Suppressor macrophage (primary cell): ENCODE measurements at places on chromosomes 3 and 15.

DNA sequence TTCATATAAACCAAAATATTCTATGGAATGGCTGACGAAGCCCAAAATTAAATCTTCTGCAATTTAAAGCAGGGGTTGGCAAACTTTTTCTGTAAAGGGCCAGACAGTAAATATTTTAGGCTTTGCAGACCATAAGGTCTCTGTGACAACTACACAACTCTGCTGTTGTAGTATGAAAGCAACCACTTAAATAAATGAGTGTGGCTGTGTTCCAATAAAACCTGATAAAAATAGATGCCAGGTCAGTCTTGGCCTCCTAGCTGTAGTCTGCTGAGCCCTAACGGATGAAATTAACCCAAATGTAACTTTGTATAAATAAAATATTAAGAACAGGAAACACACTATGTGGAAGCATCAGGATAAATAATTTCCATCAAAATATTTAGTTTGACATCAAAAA, 104.2 kb downstream of the FBXL22 start:
- DNase-seq, result no peak

DNA sequence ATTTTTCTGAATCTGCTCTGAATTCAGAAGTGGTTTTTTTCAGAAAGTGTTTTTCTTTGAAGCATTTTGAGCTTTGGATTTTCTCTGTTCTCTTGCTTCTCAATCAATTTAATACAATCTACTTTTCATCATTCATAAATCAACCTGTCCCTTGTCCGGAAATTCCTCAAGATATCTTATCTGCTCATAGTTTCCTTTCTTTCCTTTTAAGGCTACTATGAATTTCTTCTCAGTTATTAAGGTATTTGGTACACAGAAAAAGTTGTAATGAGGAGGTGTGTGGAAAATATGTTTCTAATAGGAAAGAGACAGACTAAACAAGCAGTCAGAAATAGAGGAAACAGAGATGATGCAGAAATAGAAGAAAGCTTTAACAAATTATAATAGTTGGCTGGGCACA, 14.4 kb downstream of the CGGBP1 start:
- no peak for DNase-seq

DNA sequence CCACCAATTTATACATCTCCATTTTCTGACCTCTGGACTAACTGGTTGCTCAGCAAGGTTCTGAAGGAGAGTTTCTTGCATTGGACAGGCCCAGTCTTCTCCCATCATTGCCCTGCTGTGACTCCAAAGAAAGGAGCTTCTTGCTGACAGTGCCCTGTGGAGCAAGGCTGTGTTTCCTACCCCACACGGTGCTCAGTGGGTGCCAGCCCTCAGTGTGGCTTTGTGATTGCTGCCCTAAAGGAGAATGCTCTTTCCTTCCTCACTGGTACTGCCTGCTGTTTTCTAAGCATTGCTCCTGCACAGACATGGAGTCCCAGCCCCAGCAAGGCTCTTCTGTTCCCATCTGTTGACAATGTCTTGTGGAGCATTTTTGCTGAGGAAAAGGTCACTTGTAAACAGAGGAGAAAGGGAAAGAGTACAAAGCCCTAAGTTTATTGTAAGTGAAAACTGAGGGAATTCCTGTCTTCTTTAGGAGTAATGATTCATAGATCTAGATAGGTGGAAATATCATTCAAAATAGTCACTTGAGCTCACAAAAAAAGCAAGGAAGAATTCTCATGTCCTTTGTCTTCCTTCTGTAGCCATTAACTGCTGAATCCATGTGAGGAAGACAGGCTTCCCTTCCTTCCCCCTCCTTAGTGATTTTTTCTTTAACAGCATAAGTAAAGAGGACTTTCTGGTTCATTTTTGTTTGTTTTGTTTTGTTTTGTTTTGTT, 62.9 kb downstream of the HMG20A start:
- no peak for DNase-seq

DNA sequence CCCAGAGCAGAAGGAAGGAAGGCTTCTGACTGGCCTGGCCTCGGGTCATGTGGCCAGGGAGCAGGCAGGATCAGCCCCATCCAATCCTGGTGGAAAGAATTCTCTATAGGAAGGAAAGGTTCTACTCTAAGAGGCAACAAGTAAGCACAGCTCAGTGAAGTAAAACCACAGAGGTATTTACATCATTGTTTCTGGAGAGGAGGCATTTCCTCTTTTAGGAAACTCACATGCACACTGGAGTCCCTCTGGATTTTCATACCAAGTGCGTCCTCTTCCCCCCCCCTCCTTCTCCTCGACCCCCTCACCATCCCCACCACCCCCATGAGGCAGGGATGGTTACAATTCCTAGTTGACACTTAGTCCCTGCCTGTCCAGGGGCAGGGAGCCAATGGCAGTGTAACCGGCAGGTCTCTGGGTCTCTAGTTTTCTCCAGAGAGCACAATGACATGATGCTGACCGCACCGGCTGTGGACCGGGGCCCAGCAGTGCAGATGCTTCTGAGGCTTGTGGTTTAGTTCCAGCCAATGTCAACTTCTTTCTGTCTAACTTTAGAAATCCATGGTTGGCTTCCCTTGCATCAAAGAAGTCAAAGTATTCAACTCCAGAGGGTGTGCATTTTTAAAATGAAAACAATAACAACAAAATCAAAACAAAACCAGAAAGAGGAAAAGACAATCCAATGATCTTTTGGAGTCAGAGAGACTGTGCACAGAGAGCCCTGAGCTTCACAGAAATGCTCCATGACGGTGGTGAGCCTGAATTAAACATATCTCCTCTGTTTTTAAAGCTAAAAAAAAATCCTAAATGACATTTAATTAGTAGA, 230.3 kb upstream of the TLE3 start:
- DNase-seq, result peak; percentile 61

- no peak for DNase-seq
These were observed 8.4 kb downstream of the HSPBAP1 start for GRCh38 chr3:122785231-122785630.

DNA sequence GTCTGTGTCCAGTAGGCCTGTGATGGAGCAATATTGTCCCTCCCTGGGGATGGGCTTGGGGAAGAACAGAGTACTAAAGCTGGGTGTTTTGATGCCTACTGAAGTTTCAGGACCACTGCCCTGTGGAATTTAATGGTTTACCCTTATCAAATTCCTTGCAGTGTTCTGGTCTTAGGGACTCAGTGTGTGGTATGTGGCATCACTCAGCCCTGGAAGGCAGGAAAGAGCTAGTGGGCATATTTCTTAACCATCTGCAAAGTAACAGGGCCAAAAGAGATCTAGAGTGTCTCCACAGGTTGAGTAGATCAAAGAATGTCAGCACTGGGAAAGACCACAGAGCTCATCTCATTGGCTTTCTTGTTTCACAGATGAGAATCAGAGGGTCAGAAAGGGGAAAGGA, 11.8 kb upstream of the SCN10A start:
- DNase-seq, result no peak

DNA sequence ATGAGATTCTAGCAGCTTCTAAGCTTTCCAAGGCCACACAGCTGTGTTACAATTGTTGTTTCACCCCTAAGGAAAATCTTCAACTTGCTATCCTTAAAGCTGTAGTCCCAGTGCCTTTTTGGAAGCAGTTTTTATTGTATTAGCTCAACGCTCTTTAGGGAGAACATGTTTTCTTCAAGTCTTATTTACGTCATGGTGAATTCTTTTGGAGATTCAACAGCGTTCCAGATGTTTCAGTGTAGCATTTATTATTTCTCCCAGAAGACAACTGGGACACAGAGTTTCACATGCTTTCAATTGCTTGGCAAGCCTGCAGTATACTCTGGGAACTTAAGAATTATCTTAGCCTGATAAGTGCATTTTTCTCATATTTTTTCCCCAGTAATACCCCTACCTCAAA, 888.3 kb downstream of the PLOD2 start:
- no peak for DNase-seq

GRCh38 chr3:69683082-69683806, 56.0 kb upstream of the MITF start:
- DNase-seq, result no peak

GRCh38 chr3:46019707-46020106, 7.6 kb downstream of the XCR1 start:
- DNase-seq, result peak; percentile 28

GRCh38 chr15:26667222-26667988, 105.5 kb downstream of the GABRB3 start:
- DNase-seq, result no peak

DNA sequence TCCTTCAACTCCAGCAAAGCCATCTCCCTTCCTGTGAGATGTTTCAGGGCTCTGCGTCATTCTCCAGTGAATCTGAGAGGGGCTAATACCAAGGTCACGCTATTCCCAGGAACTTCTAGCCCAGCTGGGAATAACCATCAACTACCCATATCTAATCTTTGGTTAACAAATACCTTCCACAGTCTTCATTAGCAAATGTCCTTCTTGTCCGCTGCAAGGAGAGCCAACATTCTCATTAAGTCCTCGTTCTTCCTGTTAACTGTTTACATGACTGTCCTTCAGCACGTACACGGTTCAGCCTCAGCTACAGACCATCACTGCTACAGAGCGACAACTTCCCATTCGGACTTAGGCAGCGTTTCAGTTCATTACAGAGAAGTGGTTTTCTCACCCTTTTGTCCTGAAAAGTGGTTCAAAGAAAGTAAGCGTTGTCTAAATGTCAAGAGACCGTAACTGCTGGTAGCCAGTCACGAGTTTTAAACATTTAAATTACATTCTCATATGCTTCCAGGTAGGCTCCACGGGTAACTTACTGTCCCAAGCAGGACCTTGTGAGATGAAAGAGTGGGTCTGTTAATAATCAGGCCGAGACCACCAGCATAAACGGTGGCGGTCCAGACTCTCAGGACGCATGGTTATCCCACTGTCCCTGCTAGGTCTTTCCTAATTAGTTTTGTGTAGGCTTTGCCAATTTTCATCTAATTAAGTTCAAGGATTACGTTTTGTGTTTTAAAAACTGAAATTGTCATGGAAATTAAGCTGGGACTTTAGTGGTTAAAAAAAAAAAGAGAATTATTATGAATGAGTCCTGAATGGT, 63.8 kb downstream of the CHSY1 start:
- DNase-seq, result peak; percentile 33
